ENCODE measurements at places on chromosomes 2 and 18.

- no peak for DNase-seq
Observed at GRCh38 chr2:53770264-53770663, 2.7 kb downstream of the CHAC2 start.

GRCh38 chr2:67572721-67573435 is 175.7 kb downstream of the ETAA1 start:
- DNase-seq = no peak

DNA sequence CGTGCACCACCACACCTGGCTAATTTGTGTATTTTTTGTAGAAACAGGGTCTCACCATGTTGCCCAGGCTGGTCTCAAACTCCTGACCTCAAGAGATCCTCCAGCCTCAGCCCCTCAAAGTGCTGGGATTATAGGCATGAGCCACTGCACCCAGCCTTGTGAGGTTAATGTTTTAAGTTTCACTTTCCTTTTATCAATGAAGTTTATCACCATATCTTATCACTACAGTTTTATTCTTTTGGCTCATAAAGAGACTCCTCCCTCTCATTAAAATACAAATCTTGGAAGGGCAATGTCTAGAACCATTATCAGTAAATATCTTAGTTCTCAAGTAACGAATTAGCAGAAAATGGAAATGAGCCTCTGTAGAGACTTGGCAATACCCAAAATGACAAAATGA is 173.8 kb downstream of the BCL11A start:
- no peak for DNase-seq

DNA sequence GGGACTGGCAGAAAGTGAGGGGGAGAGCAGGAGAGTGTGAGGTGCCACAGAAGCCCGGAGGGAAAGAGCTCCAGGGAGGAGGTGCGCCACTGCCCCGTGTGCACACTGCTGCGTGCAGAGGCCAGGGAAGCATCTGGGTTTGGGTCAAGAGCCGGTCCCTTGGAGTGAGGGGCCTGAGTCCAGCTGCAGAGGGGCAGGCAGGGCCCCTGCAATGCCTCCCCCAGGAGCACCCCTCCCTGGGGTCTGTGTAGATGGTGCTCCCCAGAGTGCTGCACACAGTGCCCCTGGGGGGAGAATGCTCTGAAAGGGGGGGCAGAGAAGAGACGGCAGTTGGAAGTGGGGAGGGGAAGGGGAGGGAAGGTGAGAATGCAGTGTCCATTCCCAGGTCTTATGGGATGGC is 3.7 kb upstream of the LIMS2 start:
- no peak for DNase-seq

- DNase-seq = no peak
Observed at GRCh38 chr2:7758073-7758759, 841.0 kb downstream of the RNF144A start.

- no peak for DNase-seq
Observed at GRCh38 chr2:212892193-212892592, 259.2 kb downstream of the IKZF2 start.

- DNase-seq = no peak
Observed at GRCh38 chr2:180048251-180048650, 41.2 kb upstream of the CWC22 start.

DNA sequence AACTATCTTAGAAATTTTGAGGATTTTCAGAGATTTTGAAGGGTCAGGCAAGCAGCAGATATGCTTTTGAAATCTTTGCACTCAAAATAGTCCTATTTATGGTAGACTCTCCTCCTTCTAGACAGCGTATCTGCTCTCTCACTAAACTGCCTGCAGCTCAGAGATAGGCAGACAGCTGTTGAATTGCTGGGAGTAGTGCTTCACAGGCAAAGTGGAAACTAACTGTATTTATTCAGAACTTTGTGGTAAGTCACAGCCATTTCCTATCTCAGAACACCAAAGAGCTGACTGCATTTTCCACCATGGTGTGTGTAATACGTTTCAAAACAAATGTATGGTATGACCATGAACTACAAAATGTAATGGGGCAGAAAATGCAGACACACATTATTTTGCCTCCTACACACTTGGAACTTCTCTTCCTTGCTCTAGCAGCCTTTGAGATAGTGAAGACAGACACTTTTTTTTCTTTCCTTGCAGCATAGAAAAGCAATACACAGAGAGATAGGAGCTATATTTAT is 352.4 kb downstream of the LRP1B start:
- no peak for DNase-seq

GRCh38 chr2:158633261-158633660 is 161.9 kb upstream of the DAPL1 start:
- no peak for DNase-seq

- peak; percentile 40 for DNase-seq
Observed at GRCh38 chr2:9310798-9311197, 104.2 kb downstream of the ASAP2 start.
